ENCODE measurements at places on chromosomes 7 and 10.

DNA sequence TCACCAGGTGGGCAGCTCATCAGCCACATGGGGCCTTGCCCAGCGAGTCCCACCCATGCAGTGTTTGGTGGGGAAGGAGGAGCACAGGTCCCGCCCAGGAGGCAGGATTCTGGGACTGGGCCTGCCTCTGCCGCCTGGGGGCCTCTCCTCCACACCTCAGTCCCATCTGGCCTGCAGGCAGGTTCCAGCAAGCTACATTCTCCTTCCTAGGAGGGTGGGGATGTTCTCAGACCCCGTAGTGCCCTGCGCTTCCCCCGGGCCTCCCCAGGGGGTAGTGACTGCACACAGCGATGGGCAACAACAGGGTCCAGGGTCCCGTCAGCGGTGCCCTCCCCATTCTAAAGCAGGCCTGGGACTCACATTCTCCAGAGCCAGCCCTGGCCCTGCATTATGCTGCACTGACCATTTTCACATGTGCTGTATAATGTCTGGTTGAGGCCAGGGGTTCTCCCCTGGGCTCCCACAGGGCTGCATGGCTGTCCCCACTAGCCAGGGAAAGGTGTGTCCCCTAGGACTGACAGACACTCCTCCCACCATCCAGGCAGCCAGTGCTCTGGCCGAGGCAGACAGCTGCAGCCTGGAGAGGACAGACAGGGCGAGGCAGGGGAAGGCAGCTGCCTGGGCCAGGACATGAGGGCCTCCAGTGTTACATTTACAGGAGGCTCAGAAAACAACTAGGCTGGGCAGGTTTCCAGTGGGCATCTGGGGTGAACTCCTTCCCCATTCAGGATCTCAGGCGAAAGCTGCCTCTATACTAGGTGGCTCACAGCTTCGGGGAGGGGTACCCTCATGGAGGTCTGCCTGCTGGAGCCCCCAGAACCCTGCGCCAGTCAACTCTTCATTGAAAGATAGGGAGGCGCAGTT lies 9.3 kb downstream of the RASGEF1A start:
- DNase-seq: no peak

DNA sequence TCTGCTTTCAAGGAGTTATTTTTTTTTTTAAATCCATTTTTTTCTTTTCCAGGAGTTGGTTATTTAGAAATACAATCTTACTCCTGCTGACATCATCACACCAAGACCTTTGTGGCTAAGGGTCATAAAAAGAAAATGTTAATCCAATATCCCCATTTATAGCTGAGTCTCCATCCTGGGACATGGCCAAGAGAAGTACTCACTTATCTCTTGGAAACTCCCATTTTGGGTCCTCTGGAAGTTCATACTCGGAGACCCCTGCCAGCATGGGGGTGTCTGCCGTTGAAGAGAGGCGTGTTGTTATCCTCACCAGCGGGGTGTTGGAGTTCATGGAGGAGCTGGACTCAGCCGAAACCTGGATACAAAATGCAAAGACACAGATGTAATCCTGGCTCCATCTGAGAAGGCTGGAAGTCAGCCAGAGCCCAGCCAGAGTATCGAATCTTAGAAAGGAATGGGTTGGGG lies 94.6 kb downstream of the FGFR2 start:
- no peak for DNase-seq

- no peak for DNase-seq
Measured at GRCh38 chr7:52586704-52587103, 448.7 kb upstream of the POM121L12 start.

GRCh38 chr7:144725070-144725469 lies 110.8 kb downstream of the TPK1 start:
- DNase-seq: no peak

DNA sequence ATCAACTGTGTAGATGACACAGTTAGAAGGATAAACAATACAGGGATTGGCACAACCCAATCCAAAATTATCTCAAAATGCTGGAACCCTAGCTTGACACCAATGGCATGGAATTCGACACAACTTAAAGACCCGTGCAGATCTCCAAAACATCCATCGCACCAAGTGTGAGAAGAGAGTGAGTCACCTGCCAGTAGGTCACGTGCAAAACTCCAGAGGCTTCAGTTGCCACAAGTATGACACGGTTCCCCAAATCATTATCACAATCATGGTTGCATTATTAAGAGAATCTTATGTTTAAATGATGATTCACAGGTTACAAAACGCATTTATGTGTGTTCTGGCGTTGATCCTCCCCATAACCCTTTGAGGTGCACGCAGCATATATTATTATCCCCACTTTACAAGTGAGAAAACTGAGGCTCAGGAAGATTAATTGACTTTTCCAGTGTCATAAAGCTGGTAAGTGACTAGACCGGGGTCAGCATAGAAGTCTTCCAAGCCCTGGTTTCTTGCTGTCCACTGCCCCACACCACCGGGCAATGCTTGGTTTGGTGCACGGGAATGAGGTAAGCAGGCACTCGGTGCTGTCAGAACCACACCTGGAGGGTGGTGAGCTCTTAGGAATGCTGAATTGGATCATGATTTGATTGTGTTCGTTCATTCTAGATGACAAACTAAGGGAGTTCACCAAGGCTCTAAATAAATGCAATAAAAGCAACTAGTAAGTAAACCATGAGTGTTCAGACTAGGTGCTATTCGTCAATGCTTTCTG lies 23.6 kb upstream of the STK17A start:
- DNase-seq: no peak

DNA sequence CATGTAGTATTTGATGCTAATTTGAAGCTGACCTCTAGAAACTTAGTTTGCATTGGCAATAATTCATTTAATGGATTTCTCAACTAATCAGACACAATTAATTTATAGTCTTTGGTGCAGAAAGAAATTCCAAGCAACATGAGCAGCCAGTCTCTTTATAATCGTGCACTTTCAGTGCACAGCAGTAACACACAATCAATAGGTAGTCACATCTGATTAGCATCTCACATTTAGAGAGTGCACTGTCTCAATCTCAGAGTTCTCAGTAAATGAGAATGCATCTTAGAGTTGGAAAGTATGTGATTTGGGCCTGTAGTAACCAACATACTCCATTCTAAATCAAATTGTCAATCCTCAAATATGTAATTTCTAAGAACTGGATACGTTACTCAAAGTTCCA lies 377.6 kb downstream of the POM121L12 start:
- no peak for DNase-seq

GRCh38 chr7:85567983-85568382 lies 381.1 kb upstream of the SEMA3D start:
- DNase-seq: no peak

GRCh38 chr7:94414481-94414880 lies 19.8 kb downstream of the COL1A2 start:
- no peak for DNase-seq

DNA sequence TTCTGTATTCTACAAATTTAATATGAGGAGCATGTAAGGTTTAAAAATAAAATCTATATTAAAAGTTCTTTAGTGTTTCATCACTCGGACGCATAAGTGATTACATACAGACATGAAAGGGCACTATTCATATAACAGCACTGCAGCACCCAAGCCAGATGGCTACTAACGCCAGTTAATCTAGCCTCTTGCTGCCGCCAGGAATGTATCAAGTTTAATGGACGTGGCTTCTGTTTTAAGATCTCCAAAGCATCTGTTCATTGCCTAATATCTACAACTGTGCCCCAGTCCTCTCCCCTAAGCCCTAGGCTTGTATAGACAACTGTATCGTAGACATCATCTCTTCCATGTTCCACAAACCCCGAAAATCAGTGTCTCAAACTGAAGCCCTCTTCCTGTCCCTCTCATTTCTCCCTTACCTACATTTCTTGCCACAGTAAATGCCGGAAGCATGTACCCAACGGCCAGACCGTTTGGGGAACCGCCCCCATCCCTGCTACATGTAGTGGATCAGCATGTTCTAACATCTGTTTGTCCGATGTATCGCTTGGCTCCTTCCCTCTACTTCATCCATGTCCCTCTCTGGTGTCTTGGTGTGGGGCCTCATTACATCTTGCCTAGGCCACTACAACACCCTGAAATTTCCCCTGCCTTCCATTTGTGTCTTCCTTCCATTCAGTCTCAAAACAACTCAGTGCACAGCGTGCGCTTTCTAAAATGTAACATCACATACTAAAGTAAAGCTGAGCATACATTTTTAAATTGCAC lies 147.5 kb upstream of the RSU1 start:
- no peak for DNase-seq

GRCh38 chr7:147151661-147152060 lies 1035.1 kb downstream of the CNTNAP2 start:
- no peak for DNase-seq

- no peak for DNase-seq
Measured at GRCh38 chr10:47184724-47185330, 115.2 kb upstream of the GDF10 start.

DNA sequence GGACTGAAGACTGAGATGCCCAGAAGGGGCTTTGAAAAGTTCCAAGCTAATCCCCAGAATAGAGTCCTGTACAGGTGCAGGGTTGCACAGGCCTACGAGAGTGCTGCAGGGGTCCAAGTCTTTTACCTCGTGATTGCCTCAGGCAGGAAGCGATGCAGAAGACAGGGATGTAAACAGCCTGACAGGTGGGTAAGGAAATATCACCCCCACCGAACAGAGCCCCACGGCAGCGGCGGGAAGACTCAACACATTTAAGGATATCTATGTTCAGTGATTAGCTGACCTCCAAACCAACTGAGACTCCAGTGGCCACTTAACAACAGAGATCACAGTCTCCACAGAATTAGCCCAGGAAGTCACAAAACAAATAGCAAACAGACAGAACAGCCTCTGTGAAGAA lies 73.9 kb upstream of the VIPR2 start:
- DNase-seq: no peak

DNA sequence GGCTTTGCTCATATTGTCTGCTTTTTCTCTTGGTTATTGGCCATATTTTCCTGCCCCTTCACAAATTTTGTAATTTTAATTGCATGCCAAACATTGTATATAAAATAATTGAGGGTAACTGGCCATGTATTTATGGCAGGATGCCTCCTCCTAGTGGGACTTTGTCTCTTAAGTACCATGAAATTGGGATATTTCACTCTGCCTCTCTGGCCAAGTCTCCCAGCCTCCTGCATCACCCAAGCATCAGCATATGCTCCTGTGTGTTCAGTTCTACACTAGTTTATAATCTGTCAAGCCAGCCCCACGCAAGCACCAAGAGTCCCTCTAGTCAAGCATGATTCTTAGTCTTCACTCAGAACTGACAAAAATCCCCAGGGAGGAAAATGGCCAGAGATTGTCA lies 44.2 kb upstream of the FHIP2A start:
- DNase-seq: no peak

DNA sequence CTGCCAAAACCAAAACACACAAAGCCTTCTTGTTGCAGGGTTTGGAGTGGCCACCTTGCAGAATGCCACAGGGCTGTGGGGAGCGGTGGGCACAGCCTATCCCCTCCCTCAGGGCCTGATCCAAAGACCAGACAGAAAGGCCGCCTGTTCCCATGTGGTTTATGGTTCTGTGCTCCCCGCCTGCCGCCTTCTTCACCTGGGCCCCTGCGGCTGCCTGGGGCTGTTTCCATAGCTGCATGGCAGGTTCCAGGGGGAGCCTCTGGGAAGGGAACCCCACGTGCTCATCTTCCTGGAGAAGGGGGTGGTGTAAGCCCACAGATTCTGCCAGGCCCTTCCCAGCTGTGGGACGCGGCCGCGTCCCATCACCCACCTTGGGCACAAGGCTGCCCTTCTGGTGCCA lies 70.7 kb upstream of the EZH2 start:
- no peak for DNase-seq

GRCh38 chr7:388961-389701 lies 99.2 kb downstream of the FOXL3 start:
- DNase-seq: no peak

DNA sequence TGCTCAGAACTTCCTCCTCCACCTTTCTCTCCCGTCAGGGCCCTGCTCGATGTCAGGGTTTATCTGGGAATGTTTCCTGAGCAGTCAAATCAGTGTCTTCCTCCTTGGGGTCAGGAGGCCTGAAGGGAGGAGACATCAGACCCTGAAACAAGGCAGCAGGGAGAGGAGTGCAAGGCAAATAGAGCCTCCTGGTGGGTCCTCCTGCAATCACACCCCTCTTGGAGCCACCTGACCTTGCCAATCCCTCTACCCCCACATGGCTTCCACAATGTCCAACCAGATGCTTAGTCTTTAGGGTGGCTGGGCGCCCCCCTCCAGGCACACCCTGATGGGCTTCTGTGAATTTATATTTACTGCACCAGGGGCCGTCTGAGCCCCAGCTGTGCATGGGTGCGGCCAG lies 12.2 kb downstream of the GPR26 start:
- no peak for DNase-seq

DNA sequence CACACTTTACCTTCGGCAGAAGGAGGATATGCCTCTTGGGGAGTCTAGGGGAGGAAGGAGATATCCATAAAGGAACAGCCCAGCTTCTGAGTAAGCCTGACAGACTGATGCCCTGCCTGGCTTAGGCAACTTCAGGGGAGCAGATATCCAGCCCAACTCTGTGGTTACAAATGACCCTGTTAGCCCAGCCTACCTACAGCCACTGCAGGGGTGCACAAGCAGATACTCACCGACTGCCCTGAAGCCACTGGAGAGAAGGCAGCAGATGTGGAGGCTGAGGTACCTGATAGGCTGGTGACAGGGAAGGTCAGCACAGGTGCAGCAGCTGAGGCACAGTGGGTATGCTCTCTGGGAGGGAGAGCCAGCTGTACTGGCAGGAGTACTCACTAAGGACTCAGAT lies 770.2 kb downstream of the GRID1 start:
- no peak for DNase-seq

DNA sequence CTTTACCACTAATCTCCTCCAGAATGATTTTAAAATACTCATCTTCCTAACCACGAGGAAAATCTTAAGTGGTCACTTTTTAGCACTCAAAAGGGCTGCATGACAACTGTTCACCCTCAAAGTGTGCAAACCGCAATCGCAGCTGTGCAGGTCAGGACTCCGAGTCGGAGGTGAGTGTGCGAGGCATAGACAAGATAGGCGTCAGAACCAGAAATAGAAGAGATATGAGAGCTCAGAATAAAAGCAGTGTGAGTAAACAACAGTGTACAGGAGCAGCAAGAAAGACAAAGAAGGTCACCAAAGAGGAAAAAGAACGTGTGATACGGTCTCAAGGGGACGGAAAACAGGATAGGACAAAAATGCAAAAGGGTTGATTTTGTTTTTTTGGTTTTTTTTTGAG lies 17.5 kb upstream of the ENO4 start:
- no peak for DNase-seq

- DNase-seq: no peak
Measured at GRCh38 chr10:50232261-50232639, 19.1 kb downstream of the ASAH2 start.

- no peak for DNase-seq
Measured at GRCh38 chr7:28879105-28879504, 79.0 kb downstream of the TRIL start.

All from AG04449 (cell line).